ENCODE measurements at places on chromosomes 1 and 21.

DNA sequence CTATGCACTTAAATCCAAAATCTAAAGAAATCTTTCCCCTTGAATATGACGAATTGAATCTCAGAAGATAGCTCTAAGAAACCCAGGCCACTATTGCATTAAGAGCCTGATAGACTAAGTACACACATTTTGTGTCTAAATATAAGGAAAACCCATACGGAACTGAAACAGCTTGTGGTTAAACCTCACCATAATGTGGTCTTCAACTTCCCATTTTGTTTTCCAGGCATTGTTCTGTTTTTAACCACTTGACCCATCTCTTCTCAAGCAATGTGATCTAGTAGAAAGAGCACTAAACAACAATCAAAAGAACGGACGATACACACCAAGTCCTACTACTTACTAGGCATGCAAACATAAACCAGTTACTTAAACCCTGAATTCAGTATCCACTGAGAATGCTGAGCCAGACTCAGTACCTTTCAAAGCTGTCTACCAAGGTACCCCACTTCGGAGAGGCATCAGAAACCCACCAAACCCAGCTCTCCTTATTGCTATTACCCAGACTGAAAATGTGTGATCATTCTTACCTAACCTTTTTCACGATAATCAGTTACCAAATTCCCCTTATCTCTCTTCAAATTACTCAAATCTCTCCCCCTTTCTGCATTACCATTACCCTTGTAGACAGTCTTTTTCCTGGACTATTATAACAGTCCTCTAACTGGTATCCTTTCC, 12.8 kb downstream of the OTUD7B start:
- no peak for DNase-seq

GRCh38 chr1:53237638-53238037, 680 bp downstream of the MAGOH start:
- no peak for DNase-seq

DNA sequence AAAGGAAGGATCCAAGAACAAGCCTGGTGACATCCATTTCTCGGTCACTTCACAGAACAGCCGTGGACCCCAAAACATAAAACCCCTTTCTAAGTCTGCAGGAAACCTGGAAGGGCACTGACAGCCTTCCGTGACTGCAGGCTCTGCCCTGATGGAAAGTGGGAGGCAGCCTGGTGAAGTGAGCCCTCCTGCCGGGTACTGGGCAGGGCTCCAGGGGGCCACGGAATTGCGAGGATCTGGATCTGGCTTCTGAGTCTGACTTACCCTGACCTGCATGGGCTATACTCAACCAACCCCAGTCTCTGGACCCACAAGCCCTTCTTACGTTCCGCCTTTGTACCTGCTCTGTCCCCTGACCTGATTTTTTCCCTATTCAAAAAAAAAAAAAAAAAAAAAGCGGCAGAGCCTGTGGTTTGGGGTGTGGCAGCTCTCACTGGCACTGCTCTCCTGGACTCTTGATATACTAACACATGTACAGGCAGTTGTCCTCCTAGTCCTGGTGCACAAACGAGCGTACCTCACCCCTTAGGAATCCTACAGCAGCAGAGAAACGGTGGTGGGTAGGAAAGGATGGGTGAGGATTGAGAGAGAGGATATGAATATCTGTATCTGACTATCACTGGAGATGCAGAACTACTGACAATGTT, 82.9 kb downstream of the BEND5 start:
- no peak for DNase-seq

- peak; percentile 37 for DNase-seq
Measured at GRCh38 chr1:153352523-153352922, 3.9 kb upstream of the PGLYRP4 start.

GRCh38 chr1:205991237-205991636, 12.0 kb downstream of the RAB7B start:
- no peak for DNase-seq

GRCh38 chr1:6294890-6295556, 34.1 kb upstream of the GPR153 start:
- DNase-seq: no peak

- no peak for DNase-seq
Measured at GRCh38 chr1:235933766-235934116, 67.0 kb upstream of the LYST start.

All from activated T-helper 9 cell treated with anti-CD3 and anti-CD28 coated beads, Interleukin-2, amount 50 U/mL, for 16 hours (primary cell).